ENCODE measurements at places on chromosomes 4 and X.

GRCh38 chr4:121814756-121815155 is 8.9 kb downstream of the CCNA2 start:
- no peak for DNase-seq

DNA sequence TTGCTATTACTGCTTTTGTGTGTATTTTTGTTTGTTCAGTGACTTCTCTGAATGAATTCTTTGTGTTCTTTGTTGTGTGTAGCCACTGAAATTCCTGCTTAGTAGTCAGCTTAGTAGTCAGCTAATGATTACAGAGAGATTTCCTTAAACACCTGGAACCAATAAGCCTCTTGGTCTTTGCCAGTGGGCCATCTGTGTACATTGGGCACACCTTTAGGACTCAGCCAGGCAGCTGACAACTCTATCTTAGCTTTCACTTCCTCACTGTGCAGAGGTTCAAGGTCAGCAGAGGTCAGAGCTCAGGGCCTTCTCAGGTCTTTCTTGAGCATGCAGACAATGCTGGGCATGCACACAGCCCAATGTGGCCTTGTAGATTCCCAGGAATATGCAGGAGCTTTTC is 59.3 kb downstream of the RWDD4 start:
- no peak for DNase-seq

GRCh38 chr4:164056426-164057142 is 562.1 kb downstream of the TMA16 start:
- DNase-seq, result no peak

- DNase-seq, result peak; percentile 8
These were observed 11.2 kb downstream of the CSTF2 start for GRCh38 chrX:100831219-100831946.

DNA sequence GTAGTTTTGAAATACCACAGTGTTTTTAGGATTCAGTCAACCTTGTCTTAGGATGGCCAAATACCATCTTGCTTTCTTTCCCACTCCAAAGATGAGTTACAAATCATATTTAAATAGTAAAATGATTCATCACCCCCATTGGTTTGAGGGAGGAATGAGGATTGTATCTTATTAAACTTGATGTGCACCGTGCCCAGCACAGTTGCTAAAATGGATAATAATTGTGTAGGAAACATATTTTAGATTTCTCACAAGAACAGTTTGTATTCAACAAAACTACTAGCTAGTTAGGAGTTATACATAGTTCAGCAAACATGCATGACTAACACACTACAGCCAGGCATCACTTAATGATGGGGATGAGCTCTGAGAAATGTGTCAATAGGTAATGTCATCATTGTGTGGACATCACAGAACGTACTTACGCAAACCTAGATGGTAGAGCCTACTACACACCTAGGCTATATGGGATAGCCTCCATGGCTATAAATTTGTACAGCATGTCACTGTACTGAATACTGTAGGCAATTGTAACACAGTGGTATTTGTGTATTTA is 245.4 kb downstream of the FBXW7 start:
- DNase-seq, result no peak

DNA sequence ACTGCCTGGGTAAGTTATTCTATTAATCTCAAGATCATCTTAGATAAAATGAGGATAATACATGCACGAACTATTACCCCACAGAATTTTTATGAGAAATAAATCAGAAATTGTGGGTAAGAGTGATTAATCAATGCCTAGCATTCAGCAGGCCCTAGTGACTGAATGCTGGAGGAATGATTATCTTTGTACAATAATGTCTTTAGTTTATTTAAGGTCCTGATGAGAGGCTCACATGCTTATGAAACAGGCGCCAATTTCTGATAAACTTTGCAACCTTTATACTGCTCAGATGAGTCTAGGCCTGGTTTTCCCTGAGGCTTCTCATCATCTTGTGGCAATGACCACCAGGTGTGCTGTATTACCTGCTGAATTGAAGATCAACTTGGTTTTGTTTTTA is 27.8 kb upstream of the BMP2K start:
- DNase-seq, result no peak

DNA sequence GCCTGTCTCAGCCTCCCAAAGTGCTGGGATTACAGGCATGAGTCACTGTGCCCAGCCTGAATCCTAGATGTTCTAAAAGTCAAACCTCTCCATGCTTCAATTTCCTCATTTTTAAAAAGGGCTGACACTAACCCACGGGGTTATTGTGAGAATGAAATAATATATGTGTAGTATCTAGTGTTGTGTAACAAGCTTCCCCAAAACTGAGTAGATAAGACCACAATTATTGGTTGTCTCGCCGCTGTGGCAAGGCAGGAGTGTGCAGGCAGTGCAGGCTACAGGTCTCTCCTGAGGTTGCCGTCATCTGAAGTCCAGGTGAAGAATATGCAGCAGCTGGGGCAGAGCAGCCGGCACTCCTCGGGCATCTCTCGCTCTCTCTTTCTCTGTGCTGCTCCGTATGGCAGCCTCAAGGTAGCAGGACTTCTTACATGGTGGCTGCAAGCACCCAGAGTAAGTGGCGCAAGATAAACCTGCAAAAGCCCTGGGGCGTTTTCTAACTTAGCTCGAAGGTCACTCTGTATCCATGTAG is 30.9 kb downstream of the RAB33B start:
- no peak for DNase-seq

DNA sequence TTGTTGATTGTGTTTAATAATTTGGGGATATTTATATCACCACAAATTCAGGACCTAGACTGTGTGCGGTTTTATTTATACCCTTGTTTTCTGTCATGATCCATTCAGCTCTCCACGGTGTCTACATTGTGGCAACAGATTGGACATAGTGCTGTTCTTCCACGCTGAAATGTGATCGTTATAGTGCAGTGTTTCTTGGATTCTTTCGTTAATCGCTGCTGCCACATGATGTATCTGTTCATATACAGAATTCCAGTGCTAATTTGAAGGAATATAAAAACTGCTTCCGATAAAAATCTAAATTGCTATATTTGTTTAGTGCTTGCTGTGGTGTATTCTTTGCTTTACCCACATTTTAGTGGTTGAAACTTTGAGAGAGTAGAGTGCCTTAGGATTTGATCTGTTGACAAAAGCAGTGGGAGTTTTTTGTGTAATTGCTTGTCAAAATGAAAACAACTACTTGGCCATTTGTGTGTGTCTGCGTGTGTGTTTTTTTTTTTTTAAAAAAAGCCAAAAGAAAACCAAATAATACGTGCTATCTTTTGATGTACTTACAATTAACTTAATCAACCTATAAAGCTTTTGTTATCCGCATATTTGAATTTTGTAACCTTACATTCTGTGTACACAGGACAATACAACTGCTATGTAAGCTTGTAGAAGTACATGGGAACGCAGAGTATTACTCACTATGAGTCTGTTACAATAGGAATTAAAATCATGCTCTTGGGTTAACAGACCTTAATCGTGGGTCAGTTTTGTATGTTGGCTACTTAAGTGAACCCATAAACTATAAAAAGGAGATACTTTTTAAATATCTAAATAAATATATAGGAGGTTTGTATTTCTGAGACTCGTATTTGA is 353.3 kb downstream of the ARHGAP24 start:
- DNase-seq, result no peak

GRCh38 chr4:145001635-145002034 is 96.4 kb downstream of the ANAPC10 start:
- DNase-seq, result no peak

GRCh38 chrX:13827298-13828090 is 10.6 kb upstream of the GPM6B start:
- DNase-seq, result no peak

DNA sequence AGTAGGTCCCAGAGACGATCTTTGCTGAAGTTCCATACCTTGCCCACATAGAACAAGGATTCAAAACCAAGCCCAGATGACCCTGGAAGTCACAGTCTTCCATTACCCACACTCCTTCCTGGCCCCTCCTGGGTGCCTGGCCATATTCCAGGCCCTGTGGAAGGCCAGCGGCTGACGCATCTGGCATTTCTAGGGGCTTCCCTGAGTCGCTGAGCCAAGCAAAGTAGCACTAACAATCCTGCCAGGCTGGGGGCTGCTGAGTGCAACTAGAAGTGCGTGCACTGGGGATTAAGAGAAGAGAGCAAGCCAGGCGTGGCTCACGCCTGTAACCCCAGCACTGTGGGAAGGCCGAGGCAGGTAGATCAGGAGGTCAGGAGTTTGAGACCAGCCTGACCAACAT is 175.2 kb upstream of the CPEB2 start:
- DNase-seq, result no peak

- DNase-seq, result no peak
These were observed 85.9 kb upstream of the PAQR3 start for GRCh38 chr4:79025170-79025569.

DNA sequence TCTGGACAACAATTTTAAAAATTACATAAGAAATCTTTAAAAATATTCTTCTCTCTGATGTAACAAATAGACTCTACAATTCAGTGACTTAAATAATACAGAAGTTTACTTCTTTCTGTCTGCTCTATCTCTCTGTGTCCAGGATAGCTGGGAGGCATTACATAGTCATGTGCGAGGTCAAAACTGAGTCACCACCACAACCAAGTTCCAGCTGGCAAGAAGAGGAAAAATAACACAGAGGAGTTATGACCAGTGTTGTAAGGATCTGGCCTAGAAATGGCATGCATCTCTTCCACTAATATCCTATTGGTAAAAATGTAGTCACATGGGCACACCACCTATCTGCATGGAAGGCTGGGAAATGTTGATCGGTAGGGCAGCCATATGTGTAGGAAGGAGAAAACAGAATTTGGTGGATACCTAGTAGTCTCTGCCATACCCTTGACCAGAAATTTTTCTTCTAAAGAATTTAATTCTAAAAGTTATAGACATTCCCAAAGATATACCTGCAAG is 39.4 kb upstream of the WDFY3 start:
- DNase-seq, result no peak

GRCh38 chrX:55161581-55161980 is 58.6 kb upstream of the PAGE5 start:
- DNase-seq, result no peak

DNA sequence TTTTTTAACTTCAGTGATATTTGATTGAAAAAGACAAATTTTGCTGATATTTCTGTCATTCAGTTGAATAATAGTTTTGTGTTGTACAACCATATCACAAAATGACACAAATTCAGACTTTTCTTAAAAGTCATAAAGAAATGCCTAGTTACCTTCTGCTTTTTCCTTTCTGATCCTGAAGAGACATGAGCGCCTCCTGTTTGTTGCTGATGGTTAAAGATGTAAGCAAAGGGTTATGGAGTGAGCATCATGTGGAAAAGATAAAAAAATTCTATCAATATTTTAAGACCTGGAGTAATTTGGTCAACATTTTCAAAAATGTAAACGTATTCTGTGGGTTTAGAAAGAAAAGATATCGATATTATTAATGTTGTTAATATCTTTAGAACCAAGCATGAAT is 669.9 kb upstream of the NR3C2 start:
- DNase-seq, result no peak

GRCh38 chr4:76666944-76667532 is 230.9 kb downstream of the SOWAHB start:
- peak; percentile 10 for DNase-seq

GRCh38 chr4:110633358-110634341 is 10.8 kb upstream of the PITX2 start:
- DNase-seq, result no peak

GRCh38 chr4:41882625-41883347 is 52.4 kb upstream of the TMEM33 start:
- peak; percentile 67 for DNase-seq

GRCh38 chr4:146271466-146271865 is 57.1 kb downstream of the REELD1 start:
- DNase-seq, result no peak

- DNase-seq, result no peak
These were observed 92.0 kb downstream of the PHEX start for GRCh38 chrX:22124098-22124497.

- peak; percentile 61 for DNase-seq
These were observed at the start of gene CD40LG for GRCh38 chrX:136647677-136648360. TSS of gene CD40LG (plus strand) at chrX:136648158. CDS start at chrX:136648249, 91 bp downstream.

GRCh38 chr4:57103051-57103450 is 7.1 kb downstream of the IGFBP7 start:
- no peak for DNase-seq

DNA sequence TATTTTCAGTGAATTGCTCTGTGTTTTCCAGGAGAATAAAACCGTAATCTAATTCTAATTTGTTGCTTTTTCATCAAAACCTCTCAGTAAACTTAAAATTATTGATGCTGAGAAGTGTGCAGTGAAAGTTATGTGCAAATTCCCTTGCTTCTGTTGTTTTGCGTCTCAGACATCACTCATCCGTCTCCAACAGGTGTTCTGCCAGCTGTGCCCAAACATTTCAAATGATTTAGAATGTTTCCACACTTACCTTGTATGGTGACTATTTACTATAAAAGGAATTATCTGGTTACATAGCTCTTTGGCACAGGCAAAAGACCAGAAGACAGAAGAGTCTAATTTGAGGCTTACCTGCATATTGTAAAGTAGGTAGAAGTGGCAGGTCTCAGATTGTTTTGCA is 184.0 kb downstream of the BMPR1B start:
- no peak for DNase-seq

DNA sequence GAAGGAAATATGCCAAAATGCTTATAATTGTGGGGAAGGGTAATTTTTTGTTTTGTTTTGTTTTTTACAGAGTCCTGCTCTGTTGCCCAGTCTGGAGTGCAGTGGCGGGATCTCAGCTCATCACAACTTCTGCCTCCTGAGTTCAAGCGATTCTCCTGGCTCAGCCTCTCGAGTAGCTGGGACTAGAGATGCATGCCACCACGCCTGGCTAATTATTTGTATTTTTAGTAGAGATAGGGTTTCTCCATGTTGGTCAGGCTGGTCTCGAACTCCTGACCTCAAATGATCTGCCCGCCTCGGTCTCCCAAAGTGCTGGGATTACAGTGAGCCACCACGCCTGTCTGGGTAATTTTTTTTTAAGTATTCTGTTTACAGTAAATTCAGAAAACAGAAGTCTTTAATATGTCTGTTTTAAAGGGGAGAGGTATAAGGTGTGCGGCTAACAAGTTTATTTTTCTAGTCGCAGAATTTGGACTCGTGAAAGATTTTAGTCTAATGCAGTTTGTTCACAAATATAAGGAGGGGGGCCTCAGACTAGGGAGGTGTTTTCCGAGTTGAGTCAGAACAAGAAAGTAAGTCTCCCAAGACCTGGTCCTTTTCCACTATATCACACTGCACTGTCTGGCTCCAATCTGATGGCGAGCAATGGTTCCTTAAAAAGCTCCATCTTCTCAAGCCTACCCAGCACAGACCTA is 1.5 kb downstream of the ACSL1 start:
- peak; percentile 58 for DNase-seq

GRCh38 chr4:122663814-122664610 is 43.1 kb upstream of the IL21 start:
- no peak for DNase-seq

DNA sequence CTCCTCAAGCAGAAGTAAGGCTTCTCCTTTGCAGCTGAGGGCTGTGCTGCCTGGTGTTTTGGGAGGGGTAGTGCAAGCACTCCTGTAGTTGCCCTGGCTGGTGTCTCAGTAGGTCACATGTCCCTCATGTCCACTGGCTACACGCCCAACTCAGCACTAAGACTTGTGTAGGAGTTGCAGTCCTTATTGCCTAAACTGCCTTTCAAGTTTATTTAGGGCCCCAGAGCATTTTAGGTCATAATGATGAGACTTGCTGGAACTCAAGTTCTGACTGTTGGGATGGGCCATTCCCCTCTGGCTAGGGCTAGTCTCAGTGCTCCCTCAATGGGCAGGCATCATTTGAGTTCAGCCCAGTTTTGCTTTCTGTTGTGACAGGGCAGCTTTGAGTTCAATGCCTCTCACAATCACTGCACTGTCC is 44.1 kb downstream of the PPM1K start:
- DNase-seq, result no peak
